ENCODE measurements at places on chromosomes 1 and 21.

- DNase-seq = no peak
Measured at GRCh38 chr1:147241934-147242448, 493 bp upstream of the CHD1L start.

DNA sequence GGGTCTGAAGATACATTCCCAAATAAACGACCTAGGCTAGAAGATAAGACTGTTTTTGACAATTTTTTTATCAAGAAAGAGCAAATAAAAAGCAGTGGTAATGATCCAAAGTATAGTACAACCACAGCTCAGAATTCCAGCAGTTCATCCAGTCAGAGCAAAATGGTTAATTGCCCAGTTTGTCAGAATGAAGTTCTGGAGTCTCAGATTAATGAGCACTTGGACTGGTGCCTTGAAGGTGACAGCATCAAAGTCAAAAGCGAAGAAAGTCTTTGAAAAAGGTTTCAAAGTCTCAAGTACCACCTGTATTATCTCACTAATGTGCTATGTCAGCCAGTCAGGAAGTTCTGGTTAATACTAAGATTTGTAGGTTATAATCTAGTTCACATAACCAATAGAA lies 15.0 kb downstream of the SPRTN start:
- no peak for DNase-seq

DNA sequence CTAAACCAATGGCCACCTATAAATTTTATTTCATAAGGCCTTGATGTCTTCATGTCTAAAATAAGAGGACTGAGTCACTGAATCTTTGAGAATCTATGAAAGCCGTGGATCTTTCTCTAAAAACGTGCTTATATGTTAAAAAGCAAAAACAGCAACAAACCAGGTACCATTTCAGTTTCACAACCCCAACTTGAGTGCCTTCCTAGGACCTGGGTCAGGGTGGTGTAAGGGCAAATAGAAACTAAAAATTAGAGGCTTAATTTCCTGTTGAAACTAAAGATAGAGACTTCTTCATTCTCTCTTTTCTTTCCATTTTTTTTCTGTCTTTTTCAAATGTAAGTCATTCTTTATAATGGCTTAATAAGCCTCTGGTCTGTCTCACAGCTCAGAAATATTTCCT lies 27.2 kb upstream of the PGBD5 start:
- no peak for DNase-seq

DNA sequence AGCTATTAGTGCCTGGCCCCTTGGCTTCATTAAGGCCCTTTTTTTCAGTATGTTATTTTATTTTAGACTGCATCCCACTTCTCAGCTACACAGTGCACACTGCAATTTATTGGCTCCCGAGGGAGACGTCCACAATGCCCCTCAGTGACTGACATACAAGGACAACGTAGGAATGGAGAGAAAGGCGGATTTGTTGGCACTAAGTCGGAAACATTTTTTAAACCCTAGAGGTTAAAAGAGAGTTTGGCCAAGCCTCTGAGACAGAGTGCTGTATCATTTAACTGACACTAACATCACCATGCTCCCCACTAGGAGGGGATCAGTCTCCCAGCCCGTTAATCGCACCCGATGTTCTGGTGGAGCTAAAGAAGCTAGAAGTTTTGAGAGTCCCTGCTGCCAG lies 45.7 kb upstream of the FOXD3 start:
- no peak for DNase-seq

DNA sequence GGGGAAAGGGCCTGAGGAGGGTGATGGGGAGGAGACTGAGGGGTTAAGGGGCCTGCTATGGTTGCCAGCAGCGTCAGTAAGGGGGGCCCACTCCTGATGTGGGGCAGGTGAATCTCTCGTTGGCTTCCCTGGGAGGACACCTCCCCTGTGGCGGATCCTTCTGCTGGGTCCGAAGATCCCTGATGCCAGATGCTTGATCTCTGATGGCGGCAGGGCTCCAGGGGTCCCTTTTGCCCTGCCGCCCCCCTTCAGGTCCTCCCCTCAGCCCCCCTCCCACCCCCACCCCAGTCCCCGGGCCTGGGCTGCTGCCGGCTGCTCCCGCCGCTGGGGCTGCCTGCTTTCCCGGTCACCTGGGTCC lies 219 bp downstream of the CELF3 start:
- no peak for DNase-seq

DNA sequence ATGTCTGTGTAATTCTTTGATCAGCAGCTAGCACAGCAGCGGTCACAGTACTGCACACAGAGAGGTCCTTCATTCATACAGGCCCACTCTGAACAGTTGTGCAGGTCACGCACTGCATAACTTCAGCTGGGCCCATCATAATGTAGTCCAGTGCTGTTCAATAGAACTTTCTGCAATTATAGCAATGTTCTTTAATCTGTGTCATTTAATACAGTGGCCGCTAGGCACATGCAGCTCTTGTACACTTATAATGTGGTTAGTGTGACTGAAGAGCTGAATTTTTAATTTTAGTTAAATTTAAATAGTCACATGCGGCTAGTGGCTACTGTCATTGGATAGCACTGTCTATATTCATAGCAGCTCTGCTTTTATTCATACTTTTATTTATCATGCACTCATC lies 48.7 kb upstream of the NFASC start:
- no peak for DNase-seq

GRCh38 chr1:33515112-33515511 lies 42.7 kb downstream of the ZSCAN20 start:
- no peak for DNase-seq

DNA sequence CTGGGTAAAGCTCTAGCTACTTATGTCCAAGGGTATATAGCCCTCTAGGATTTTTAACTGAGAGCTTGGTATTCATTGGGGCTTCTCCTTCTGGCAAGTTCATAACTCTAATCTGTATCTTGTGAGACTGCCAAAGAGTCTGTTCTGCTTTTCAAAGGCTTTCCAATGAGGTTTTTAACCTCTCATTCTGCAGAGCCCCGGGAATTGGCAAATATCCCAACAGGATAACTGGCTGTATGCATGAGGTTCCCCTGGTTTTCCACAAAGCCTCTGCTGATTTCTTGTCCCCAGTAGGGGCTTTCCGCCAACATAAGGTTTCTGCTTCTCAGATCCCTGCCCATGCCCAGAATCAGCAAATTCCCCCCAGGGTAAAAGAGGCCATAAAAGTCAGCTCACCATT lies 40.9 kb downstream of the RPL5 start:
- DNase-seq = no peak

DNA sequence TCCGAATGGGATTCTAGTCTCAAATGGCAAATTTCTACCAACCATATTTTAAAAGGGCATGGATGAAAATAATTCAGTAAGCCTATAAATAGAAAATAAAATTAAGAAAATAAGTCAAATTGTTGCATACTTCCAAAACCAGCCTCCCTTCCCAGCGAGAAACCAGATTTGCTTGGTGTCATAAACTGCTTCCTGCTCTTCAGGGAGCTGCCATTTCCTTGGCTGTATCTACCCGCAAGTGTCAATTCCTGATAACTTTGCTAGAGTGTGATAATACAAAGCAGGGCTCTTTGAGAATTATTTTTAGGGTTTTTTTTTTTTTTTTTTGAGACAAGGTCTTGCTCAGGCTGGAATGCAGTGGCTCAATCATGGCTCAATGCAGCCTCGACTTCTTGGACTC lies 62.3 kb downstream of the S1PR1 start:
- no peak for DNase-seq

DNA sequence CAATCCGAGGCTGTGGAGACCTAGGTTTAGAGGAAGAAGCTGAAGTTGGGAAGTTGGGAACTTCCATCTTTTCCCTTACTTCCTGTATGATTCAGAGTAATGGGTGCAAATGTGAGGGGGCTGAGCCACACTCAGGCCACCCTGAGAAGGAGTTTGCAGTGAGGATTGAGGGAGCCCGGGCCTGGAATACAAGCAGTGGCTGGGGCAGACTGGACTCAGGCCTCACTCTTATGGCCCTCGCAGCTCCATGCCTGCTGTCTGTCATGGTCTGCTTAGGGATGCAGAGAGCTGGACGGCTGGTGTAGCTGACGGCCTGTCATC lies 73.7 kb upstream of the RAB4A start:
- DNase-seq = no peak

- no peak for DNase-seq
Measured at GRCh38 chr1:32772281-32773017, 44.7 kb downstream of the YARS1 start.

DNA sequence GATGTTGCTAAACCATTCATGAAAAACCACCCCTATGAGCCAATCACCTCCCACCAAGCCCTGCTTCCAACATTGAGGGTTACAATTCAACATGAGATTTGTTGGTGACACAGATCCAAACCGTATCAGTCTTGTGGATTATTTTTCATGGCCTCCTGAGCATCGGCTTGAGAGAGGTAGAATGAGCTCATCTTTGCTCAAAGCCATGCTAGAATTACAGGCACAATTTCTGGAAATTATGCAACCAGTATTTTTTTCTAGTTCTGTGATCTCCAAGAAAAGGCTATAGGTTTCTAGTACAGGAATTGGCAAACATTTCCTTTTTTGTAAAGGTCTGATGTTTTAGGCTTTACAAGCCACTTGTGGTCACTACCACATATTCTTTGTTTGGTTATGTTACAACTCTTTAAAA lies 219.4 kb downstream of the DUSP10 start:
- no peak for DNase-seq

DNA sequence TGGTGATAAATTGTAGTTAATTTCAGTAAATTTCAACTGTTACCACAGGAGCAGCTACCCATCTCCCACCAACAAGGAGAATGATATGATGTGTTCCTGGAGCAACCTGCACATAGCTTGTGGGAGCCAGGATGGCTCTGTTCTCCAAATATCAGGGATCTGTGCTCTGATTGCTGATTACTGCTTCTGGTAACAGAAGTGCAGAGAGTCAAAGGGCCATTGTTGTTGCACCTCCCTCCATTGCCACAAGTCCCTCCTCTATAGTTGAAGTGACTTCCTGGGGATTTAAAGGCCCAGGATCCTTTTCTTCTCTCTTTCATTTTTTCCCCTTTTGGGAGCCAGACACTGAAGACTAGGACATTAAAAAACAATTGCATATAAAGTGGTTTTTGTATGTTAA lies 51.6 kb upstream of the HPDL start:
- no peak for DNase-seq

- DNase-seq = no peak
Measured at GRCh38 chr1:222331340-222331739, 216.6 kb downstream of the HHIPL2 start.

- no peak for DNase-seq
Measured at GRCh38 chr1:2556277-2556677, at the start of gene TNFRSF14. Gene TNFRSF14 (plus strand): TSS chr1:2556371. CDS start chr1:2556665, 294 bp downstream.

GRCh38 chr1:51240084-51240483 lies 4.0 kb downstream of the RNF11 start:
- DNase-seq = no peak

DNA sequence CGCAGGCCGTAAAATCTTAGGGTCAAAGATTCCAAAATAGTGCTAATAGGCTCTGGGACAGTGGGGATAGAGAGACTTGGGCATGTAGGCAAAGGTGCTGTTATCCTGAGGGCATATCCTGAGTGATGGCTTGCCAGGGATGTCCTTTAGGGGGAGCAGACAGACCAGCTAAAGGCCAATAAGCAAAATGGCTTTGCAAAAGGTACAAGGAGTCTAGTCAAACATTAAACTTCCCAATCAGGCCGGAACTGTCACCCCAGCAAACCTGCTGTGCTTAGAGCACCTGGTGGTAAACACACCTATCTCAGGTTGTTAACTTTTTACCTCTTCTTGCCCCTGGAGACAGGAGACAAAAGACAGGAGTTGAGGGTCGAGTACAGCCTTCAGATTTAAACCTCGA lies 49.1 kb downstream of the TRABD2B start:
- DNase-seq = no peak

DNA sequence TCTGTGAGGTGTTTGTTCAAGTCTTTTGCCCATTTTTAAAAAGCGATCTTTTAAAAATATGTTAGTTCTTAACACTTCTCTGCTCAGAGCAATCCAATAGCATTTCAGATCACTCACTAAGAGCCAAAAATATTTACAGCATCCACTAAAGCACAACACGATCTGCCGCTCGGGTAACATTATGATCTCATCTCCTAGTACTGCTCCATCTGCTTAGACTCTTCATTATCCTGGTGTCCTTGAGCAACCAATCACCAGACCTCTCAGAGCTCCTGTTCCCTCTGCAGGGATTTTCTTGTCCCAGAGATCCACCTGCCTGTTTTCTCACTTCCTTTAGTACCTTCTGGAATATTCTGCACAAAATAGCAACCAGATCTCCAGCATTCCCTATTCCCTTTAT lies 235.3 kb upstream of the ESRRG start:
- no peak for DNase-seq

- no peak for DNase-seq
Measured at GRCh38 chr1:243950166-243950565, 100.1 kb upstream of the AKT3 start.

- DNase-seq = no peak
Measured at GRCh38 chr1:205580140-205580922, 51.5 kb downstream of the ELK4 start.

GRCh38 chr1:27934818-27935549 lies at the start of gene SMPDL3B:
Gene SMPDL3B (plus strand): TSS chr1:27935000. CDS start chr1:27935184, 184 bp downstream.
- DNase-seq = peak; percentile 40

DNA sequence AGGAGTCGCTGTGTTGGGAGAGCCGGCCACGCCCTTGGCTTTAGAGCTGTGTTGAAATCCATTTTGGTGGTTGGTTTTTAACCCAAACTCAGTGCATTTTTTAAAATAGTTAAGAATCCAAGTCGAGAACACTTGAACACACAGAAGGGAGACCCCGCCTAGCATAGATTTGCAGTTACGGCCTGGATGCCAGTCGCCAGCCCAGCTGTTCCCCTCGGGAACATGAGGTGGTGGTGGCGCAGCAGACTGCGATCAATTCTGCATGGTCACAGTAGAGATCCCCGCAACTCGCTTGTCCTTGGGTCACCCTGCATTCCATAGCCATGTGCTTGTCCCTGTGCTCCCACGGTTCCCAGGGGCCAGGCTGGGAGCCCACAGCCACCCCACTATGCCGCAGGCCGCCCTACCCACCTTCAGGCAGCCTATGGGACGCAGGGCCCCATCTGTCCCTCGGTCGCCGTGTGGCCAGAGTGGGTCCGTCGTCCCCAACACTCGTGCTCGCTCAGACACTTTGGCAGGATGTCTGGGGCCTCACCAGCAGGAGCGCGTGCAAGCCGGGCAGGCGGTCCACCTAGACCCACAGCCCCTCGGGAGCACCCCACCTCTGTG lies 4.7 kb downstream of the C1orf35 start:
- no peak for DNase-seq

DNA sequence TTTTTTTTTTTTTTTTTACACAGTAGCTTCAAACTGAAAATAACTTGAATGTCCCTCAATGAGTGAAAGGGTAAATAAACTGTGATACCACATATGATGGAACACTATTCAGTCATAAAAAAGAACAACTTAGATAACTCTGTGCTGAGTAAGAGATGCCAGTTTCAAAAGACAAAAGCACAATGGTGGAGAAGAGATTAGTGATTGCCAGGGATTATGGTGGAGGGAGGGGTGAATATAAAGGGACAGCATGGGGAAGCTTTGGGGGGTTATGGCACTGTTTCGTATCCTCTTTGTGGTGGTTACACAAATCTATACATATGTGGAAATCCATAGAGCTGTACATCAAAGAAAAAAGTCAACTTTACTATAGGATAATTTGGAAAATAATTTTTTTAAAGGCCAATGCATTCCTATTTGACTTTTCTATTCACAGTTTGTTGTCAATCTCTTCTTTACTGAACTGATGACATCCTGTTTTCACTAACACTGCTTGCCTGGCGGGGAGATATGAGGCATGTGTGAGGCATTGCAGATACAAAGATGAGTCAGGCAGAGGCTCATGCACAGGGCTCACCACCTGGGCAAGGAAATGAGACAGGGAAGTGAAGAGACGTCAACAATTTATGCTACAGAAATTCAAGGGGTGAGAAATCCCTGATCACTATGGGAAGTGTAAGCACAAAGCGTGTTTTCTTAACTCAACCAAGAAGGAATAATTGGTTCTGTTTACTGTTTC lies 302.7 kb downstream of the DUSP10 start:
- DNase-seq = no peak

All from NCI-H1105 treated with DMSO at 0.1 percent for 48 hours (cell line).